Cortex of kidney (tissue), 1 donor: ENCODE measurements at places on chromosomes 2 and 18.

DNA sequence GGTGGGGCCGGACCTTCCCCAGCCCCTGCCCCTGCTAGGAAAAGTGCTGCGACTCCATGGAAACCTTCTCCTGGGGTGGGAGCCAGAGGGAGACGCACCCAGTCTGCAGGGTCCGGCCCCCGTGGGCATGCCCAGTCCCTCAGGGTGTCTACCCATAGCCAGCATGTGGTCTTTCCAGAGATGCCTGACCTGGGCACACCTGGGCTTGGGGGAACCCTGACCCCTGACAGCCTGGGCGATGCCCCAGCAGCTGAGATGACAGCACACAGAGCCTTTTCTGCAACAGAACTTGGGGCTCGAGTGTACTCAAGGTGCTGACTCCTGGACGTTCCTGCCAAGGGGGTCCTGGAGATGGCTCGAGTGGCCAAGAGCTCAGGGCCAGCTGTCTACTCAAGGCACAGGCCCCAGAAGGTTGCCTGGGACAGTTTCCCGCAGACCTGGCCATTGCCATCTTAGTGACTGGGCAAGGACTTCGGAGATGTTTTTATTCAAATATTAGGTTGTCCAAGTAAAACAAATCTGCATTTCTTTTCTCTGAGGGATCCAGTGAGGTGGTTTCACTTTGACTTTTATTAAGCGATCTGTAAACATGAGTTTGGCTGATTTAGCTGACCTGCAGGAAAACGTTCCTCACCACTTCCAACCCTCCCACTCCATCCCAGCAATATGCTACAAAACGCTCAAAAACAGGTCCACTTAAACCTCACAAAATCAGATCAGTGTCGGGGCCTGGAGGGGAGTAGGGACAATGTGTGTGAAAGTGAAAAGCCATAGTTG, 228.0 kb downstream of the EIPR1 start:
- DNase-seq = no peak

DNA sequence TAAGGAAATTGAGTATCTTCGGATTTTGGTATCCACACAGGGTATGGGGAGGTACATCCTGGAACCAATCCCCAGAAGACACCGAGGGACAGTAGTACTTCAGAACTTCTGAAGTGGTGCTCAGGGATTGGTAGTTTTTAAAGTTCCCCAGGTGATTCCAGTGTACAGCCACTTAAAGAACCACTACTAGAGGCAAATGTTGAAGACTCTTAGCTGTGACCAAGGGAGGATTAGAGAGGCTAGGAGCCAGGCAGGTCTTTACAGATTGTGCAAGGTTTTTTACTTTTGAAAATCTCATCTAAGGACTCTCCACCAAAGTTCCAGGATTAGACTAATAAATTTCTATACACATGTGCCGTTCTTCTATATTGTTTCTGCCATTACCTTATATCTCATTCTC, 52.9 kb upstream of the GLS start:
- no peak for DNase-seq

DNA sequence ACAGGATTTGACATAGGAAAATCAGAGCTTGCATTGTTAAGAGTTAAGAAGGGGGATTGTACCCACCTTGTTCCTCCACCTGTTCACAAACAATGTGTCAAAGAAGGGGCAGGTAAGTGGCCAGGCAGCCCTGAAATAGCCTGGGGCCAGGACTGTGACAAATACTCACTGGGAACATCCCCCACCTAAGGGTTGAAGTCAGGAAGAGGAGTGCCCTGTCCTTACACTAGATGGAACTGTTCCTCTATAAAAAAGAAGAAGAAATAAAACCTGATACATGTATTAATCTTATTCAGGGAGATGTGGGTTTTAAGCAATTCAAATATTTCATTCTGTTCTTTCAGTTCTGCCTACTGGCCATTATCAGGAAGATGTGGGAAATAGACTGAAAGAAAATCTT, 41.9 kb downstream of the TACR1 start:
- DNase-seq = no peak

DNA sequence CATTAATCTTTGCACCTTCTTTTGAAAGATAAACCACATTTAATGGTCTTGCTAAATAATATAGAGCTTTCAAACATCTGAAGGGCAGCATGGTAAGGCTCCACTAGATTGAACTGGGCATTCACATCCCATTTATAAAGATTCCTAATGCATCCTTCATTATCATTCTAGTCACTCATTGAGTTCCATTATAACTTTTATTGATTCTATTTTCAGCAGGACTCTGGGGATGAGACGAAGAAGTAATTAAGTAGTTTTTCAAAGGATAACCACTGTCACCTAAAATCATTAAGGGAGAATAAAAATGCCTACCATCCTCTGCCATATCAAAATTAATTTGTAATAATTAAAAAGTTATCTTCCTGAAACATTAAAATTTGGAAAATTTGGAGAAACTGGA, 60.2 kb upstream of the CTNNA2 start:
- no peak for DNase-seq

DNA sequence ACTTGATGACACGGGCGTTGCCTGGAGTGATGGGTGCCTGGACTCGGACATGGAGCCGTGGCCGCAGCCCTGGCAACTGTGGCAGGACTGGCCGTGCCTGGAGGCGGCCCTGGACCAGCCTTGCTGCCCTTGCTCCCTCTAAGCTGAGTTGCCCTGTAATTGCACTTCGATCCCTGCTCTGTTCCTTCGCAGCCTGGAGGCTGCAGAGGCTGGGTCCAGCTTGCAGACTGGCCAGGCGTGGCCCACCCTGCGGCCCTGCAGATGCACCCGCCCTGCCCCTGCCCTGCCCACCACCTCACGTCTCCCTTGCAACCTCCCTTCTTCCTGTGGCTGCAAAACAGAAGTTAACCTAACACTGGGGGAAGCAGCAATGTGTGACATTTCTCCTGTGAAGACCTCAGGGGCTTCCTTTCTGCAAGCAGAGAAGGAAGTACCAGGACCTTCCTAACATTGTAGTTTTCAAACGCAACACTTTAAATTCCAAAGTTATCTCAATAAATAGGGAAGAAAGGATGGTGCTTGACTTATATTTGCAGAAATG, 174.6 kb upstream of the TPO start:
- no peak for DNase-seq

GRCh38 chr2:95525294-95526035, 40.9 kb upstream of the TRIM43B start:
- no peak for DNase-seq

- DNase-seq = no peak
Measured at GRCh38 chr2:19178175-19178574, 180.2 kb downstream of the OSR1 start.

- no peak for DNase-seq
Measured at GRCh38 chr18:75249672-75250470, 39.3 kb downstream of the TSHZ1 start.

DNA sequence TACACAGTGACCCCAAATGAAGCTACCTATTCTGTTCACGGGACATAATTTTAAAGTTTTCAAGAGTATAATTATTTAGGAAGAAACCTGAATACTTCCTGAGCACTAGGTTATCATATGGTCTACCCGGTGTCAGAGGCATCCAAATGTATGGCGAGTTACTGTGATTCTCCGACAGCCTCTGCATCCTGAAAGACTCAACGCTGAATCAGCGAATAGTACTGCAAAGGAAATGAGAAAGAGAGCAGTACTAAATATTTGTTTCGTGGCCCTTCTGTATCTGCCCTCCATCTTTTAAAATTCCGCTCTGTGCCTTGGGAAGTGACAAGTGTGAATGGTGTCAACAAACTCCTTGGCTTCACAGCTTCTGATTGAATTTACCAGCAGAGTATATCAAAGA, 358.0 kb upstream of the ZEB2 start:
- DNase-seq = no peak

GRCh38 chr2:236840215-236840614, 245.5 kb upstream of the COPS8 start:
- no peak for DNase-seq

DNA sequence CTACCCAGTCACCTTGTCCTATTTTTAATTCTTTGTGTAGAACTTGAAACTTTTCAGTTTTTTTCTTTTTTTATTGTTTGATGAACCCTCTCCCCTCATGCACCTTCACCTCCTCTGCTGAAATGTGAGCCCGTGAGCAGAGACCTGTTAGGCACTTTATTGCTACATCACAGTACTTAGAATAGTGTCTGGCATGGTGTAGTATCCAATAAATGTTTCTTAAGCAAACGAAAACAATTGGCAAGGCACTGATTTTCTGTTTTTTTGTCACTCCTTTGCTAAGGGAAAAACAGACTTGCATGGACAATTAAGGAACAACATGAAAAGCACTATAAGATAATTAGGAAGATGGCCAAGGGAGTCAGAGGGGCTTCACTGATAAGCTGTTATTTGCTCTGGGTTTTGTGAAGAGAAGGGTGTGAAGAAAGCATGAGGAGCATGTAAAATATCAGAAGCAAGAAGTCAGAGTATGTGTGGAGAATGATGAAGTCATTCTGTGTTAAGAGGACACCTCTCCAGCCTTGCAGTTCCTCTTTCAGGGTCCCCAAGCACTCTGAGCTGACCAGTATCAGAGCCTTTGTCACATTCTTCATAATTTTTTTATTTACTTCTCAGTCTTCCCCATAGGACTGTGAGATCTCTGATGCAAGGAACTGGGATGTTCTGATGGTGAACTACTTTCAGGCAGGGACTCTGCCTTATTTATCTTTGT, 99.7 kb upstream of the CAVIN2 start:
- no peak for DNase-seq

DNA sequence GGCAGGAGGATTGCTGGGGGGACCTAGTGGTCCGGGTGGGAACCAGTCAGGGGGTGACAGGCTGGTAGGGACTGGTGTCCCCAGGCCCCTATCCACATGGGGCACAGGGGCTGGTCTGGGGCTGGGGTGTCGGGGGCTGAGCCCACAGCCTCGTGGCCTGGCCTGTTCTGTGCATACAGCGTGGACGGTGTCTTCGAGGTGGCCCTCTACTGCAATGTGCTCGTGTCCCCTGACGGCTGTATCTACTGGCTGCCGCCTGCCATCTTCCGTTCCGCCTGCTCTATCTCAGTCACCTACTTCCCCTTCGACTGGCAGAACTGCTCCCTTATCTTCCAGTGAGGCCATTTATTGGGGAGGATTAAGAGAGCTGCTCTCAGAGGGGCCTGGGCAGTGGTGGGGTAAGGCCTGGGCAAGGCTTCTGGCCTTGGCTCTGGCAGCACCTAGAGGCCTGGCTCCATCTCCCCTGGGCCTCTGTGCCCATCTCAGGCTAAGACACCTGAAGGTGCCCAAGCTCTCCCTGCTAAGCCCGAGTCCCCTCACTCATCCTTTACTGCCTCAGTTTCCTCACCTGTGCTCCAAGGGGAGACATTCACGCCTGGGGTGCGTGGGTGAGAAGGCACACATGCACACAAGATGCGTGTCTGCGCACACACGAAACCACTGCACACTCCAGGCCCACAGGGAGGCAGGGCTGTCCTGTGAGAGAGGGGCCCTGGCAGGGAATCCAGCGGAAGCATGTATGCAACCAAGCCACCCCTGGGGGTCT, 1.9 kb downstream of the CHRNG start:
- no peak for DNase-seq

GRCh38 chr2:239149501-239149900, 251.3 kb downstream of the HDAC4 start:
- DNase-seq = no peak

- DNase-seq = no peak
Measured at GRCh38 chr2:187658952-187659525, 104.8 kb upstream of the TFPI start.

DNA sequence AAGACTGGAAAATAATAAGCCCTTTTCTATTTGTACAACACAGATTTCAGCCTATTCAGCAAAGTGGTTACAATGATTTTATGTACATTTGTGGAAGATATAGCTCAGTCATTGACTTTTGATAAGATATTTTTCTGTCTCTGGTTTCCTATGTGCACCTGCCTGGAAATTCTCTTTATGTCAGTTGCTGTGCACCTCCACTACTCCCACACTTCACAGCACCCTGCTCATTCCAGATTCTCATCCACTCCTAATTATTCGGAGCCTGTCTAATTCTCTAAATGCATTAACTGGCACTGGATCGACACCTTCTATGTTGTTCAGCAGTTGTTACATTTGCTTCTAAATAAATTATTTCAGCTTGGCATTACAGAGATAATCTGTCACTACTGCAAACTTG, 275.1 kb upstream of the RND3 start:
- DNase-seq = no peak

GRCh38 chr2:182291296-182291695, 135.5 kb downstream of the PDE1A start:
- DNase-seq = no peak

DNA sequence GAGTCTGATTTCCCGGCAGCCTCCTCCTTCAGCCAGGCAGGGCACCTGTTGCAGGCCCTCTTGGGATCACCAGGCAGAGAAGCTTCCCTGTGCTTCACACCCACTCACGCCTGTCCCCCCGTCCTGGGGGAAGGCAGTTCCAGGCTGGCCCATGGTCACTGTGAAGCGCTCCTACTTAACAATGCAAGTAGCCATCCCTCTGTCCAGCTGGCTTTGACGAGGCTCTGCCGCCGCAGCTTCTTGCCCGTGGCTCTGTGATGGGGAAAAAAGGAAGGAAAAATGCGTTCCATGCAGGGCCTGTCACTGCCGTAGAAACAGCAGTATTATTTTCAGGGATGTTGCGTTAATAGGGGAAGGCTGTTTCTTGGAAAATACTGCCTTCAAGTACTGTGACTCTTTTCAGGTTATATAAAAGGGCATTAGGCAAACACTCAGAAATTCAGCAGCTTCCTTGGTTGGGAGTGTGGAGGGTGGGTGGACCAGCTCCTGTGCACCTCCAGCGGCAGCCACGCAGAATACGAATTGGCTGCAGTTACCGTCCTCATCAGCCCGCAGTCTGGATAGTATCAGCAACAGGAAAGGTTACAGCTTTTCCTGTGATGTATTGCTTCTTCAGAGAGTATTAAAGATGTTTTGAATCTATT, 232.3 kb downstream of the KLHL29 start:
- DNase-seq = no peak

GRCh38 chr2:237841051-237841450, 18.4 kb upstream of the RAMP1 start:
- no peak for DNase-seq

- no peak for DNase-seq
Measured at GRCh38 chr2:42127425-42128424, 41.4 kb upstream of the EML4 start.

- no peak for DNase-seq
Measured at GRCh38 chr2:238424313-238424700, 2.4 kb upstream of the ASB1 start.

DNA sequence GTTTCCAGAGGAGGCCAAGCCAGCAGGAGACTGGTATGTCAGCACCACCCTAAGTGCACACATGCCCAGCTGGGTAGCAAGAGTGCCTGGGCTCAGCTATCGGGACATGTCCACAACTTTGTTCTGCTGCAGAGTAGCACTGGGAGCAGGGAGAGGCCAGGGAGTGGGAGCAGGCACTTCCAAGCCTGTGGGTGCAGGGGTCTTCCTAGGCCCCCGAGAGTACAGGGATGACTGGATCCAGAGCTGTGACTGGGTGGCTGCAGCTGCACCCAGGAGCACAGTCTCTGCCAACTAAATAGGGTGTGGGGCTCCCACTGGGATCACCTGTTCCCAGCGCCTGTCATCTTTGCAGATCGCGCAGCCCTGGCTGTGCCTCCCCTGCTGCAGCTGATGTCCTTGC, 256.0 kb upstream of the HNMT start:
- no peak for DNase-seq

- no peak for DNase-seq
Measured at GRCh38 chr2:133791191-133791590, 222.9 kb upstream of the NCKAP5 start.

GRCh38 chr18:58095222-58095621, 51.2 kb downstream of the NEDD4L start:
- DNase-seq = no peak

GRCh38 chr2:569681-570080, 107.5 kb downstream of the TMEM18 start:
- DNase-seq = no peak
